ENCODE measurements at places on chromosomes 6 and 20.

- no peak for DNase-seq
Observed at GRCh38 chr6:135209803-135210202, 28.7 kb downstream of the MYB start.

- DNase-seq = no peak
Observed at GRCh38 chr6:148345176-148345575, 2.5 kb downstream of the SASH1 start.

- no peak for DNase-seq
Observed at GRCh38 chr20:910870-911770, 5.0 kb downstream of the ANGPT4 start.

DNA sequence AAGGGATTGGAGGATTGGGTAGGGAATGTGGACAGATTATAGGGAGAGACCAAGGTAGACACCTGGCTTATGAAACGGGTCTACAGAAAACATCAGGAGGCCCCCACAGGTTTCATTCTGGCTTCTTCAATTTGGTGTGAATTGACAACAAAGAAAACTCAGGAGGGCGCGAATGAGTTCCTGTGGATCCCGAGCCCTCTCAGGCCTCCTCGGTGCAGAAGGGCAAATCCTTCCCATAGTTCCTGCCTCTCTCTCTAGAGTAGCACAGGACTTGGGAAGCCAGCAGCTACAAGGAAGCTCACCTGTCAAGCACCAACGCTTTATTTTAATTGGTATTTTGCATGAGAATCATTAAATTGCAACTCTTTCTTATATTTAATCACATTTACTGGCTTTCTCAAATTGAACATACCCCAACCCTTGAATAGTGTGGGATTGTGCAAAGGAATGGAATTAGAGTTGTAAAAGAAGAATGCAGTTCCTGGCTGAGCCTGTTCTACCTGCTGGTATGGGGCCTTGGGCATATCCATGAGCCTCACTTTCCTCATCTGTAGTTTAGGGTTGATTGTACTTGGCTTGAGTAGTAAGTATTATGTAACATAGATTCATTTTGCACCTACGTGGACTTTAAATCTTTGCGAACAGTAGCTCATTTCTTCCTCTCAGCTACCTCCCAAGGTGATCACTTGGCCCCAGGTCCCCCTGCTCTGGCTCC is 56.4 kb upstream of the PHACTR2 start:
- no peak for DNase-seq

- no peak for DNase-seq
Observed at GRCh38 chr6:155381673-155382337, 67.5 kb upstream of the TFB1M start.

GRCh38 chr20:8443464-8444072 is 311.5 kb downstream of the PLCB1 start:
- DNase-seq = no peak

DNA sequence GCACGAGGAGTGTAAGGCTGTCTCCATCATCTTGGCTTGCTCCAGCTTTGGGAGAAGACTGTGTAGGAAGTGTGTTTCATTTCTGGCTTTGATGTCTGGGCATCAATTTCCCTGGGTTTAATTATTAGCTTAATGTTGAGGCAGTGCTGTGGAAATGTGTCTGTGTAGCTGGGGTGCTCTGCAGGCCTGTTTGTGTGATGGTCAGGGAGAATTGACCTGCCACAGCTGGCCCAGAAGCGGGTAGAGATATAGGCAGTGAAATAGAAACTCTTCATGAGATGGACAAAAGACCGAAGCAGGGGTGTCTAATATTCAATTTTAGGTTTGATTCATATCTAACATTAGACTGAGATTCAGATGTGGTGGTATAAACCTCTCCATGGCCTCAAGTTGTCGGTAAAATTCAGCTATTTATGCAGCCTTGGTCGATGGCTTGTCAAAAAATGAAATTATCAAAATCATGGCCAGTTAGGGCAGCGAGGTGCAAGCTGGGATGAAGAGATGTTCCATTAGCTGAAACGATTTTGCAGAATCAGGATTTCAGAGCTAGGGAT is 95.3 kb upstream of the SNX9 start:
- DNase-seq = no peak

DNA sequence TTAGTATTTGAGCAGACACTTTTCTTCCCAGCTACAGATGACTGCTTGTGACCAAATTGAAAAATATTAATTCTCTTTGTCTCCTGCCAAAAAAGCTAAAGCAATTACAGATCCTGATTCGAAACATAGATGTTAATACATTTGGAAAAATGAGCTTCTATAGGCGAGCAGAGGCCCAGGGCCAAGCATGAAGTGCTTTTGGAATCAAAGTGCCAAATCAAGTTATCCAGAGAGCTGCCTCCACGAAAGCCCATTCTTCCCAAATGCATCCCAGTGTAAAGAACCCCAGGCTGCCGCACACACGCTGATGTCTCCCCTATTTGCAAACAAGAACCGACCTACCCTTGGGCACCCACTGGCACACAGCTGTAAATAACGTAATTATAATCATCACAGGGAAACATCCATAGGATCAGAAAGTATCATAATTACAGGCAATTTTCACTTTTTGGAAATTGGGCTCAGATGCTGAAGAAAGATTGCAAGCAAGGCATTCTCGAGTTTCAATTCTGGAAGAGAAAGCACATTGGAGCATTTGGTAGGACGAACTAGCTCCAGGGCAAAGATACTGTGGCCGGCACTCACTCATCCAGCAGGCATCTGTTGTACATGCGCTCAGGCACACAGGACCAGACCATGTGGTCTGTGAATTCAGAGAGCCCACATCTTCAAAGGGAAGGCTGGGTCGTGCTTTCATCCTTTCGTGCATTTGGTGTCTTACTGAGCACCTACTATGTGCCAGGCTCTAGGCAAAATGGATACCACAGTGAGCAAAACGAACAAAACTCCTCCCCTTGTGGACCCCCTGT is 45.9 kb downstream of the BMP7 start:
- DNase-seq = no peak

DNA sequence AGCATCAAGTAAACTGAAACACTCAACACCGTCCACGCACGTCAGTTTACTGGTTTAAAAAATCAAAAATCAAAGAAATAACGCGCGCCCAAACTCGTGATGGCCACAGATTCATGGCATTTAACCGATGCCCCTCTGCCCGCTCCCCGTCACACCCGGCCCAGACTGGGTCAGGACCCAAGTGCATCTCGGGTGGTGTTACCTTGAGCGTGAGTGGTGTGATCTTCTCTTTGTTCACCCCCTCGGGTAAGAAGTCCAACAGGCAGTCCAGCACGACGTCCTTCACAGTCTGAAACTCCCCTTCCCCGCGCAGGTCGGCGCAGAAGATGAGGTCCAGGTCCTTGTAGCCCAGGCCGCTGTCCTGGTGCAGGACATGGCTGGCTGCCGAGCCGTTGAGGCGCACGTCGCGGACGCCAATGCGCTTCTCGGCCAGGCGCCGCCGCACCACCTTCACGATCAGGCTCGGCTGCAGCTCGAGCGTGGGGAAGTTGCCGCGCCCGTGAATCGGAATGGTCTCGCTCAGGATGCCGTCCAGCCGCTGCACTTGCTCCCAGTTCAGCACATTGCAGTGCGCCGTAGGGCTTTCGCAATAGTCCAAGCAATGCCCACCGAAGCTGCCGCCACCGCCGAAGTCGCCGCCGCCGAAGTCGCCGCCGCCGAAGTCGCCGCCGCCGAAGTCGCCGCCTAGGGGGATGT is 945 bp downstream of the TENT5A start:
- DNase-seq = peak; percentile 36

DNA sequence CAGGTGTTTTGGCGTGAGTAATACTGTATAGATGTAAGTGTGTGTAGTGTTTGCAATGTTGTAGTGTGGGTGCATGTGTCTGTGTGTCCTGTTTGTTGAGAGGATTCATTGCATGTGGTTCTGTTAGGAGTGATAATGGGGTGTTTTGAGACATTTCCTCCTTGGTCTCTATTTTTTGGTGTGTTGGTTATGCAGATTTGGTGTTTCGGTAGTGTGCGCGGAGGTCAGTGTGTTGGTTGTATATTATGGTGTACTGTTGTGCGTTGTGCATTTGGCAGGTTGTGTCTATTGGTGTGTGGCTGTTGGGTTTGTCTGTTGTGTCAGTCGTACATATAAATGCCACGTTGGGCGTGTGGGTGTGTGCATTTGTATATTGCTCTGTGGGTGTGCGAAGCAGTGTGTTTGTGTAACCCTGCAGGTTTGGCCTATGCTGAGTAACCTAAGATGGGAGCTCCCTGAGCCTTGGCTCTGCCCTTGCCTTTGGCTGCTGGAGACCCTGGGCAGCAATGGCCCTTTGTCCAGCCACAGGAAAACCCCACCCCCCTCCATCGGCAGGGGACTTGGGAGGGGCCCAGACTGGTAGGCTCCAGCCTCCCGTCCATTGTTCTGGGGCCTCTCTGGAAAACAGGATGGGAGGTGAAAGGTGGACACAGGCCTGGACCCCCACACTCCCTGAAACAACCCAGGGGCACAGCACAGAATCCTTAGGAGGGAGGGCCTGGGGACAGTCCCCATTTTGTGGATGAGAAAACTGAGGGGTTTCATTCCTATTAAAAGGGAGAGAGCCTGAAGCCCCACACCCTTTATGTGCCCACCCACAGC is 10.3 kb upstream of the ID1 start:
- DNase-seq = no peak

Measured in activated CD4-positive, alpha-beta memory T cell treated with anti-CD3 and anti-CD28 coated beads for 36 hours (primary cell).